ENCODE measurements at places on chromosomes 3 and 15.

GRCh38 chr3:189338366-189338765 lies 166.6 kb downstream of the TPRG1 start:
- no peak for DNase-seq

GRCh38 chr3:173913397-173913796 lies 515.9 kb downstream of the NLGN1 start:
- DNase-seq = no peak

- no peak for DNase-seq
Observed at GRCh38 chr3:164818318-164818717, 260.0 kb downstream of the SI start.

GRCh38 chr15:61921093-61921492 lies 139.2 kb downstream of the VPS13C start:
- no peak for DNase-seq

DNA sequence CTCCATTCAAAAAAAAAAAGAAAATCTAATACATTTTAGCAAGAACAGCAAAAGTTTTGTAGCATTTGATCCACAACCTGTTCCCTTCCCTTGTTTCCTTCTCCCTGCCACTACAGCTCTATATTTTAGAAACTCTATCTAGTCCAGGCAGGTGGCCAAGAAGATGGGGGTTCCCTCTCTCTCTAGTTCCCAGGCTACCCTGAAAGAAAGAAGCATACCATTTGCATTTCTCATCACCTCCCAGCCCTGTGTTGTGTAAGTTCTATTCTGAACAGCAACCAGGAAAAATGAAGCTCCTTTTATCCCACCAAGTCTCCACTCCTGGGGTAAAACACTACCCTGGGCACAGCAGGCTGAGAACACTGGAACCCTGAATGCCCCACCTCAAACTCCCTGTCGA lies 100.0 kb downstream of the PCCB start:
- no peak for DNase-seq

DNA sequence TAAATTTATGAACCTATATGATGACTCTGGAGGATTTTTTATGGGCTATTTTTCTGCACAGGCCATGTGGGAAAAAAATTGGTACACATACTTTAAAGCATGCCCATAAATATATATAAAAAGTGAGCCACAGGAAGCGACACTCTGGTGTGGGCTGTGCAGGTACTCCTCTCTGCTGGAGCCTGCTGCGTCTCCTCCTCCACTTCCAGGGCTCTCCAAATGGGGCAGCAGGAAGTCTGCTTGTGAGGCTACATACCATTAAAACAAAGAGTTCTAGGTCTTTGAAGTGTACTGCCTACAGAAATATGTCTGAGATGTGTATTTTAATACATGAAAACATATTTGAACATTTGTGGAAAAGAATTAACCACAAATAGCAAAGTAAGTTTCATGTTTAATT lies 135.1 kb downstream of the CTNNB1 start:
- no peak for DNase-seq

GRCh38 chr3:174531262-174531982 lies 327.7 kb upstream of the NAALADL2 start:
- no peak for DNase-seq

DNA sequence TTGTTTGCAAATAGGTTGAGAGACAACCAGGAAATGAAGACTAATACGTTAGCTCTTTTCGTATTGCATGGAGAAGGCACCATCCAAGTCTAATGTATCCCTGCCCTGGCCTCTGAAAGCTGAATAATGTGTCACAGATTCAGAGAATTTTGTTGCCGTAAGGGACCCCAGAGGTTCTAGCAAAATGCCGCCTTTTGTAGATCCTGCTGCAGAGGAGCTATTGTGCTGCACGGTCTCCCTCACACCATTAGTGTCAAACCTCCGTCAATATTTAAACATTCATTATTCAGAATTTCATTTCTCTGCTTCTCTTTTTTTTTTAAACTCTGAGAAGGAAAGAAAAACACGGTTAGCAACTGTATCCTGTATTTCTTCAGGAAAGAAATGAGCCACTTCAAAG lies 238.7 kb downstream of the EPHB1 start:
- DNase-seq = no peak

- no peak for DNase-seq
Observed at GRCh38 chr15:76861815-76862397, 43.2 kb downstream of the SCAPER start.

DNA sequence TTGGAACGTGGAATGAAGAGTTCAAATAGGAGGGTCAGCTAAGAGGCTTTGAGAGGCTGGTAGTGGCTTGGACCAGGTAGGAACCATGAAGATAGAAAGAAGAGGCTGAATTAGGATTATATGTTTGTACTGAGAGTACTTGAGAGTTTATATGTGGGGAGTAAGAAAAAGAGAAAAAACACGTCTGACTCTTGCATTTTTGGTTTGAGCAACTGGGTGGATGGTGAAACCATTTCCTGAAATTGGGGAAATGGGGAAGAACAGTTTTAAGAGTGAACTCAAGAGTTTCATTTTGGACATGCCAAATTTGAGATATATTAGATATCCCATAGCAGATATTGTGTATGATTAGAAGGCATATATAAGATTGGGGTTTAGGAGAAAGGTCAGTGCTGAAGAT lies 92.9 kb upstream of the TNIK start:
- DNase-seq = no peak

GRCh38 chr15:74838746-74839525 lies 4.0 kb downstream of the ULK3 start:
- no peak for DNase-seq
